ENCODE measurements at places on chromosomes 7 and 10. TPM values are rescaled to one million over a fixed set of nuclear protein-coding genes. Genes with fewer than 3 reads are reported as not detected.
A peak's percentile ranks its signal among the peaks of the same experiment; 100 is the strongest.

DNA sequence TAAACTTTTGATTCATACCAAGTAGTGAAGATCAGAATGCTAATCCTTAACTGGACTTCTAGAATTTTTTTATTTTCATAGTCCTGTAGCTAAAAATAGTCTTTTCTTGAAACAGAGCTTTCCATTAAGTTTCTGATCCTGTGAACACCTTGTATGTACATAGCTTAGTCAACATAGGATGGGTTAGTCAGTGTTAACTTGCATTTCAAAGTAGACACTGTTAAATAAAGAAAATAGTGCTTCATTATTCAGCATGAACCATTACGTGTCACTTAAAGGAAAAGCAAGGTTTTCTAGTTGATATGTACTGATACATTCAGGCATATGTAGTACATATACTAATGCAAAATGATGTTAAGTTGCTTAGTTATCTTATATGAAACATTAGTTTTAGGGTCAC is 7.5 kb upstream of the HDAC9 start:
- no peaks in the 10 kb centered on the region for H3K36me3 ChIP-seq
- no peaks in the 10 kb centered on the region for H3K4me1 ChIP-seq
- DNase-seq: no peak
- no peak overlapping the region for H3K4me3 ChIP-seq

GRCh38 chr7:88111140-88111743 is 108.6 kb downstream of the SRI start:
- no peak for DNase-seq
- no peak overlapping the region for H3K27ac ChIP-seq
- H3K27me3 ChIP-seq: no peaks in the 10 kb centered on the region

- H3K27me3 ChIP-seq: no peaks in the 10 kb centered on the region
- DNase-seq: no peak
- no peaks in the 10 kb centered on the region for H3K4me1 ChIP-seq
- no peak overlapping the region for H3K4me3 ChIP-seq
- H3K36me3 ChIP-seq: no peaks in the 10 kb centered on the region
- no peak overlapping the region for H3K27ac ChIP-seq
Measured at GRCh38 chr7:107946881-107947280, 55.9 kb downstream of the DLD start.

- no peak overlapping the region for H3K4me3 ChIP-seq
- peaks cover 11% of the 10 kb centered on the region for H3K36me3 ChIP-seq
- H3K4me1 ChIP-seq: no peaks in the 10 kb centered on the region
- H3K27ac ChIP-seq: no peak overlapping the region
- DNase-seq: no peak
Measured at GRCh38 chr7:106277976-106278375, 6.8 kb downstream of the NAMPT start.

C10orf143 gene
- 8.2 TPM for total RNA-seq

GRCh38 chr7:32153006-32153405 is 82.8 kb upstream of the PDE1C start:
- DNase-seq: no peak
- H3K27ac ChIP-seq: no peak overlapping the region
- H3K27me3 ChIP-seq: no peaks in the 10 kb centered on the region
- no peak overlapping the region for H3K4me3 ChIP-seq

DNA sequence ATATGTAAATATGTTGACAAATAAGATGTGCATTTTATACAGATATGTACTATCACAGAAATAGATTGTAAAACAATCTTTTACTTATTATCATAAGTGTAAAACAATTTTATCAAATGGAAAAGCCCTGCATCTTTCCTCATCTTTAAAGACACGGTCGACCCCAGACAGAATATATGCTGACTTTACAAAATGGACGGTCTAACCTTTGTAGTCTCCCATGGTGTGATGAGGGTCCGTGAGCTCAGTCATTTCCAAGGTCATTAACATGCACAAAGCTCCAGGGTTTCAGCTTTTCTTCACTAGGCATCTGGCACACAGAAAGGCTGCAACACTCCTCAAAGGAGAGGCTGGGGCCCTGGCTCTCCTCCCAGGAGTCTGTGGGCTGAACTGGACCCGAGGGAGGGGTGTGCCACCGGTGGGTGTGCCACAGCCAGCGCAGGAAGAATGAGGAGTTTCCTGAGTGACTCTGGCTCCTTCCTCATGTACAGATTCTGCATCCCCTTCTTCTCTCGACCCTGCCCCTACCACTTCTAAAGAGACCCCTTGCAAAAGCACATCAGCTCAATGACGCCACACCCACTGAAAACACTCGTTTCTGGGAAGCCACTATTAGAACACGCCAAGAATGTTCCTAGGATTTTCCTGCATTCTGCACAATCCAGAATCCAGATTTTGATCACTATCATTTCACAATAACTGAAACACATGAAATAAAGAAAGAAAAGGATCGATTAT is 26.2 kb upstream of the ABLIM1 start:
- no peaks in the 10 kb centered on the region for H3K27me3 ChIP-seq
- H3K4me3 ChIP-seq: no peak overlapping the region
- no peaks in the 10 kb centered on the region for H3K36me3 ChIP-seq
- no peak for DNase-seq
- no peaks in the 10 kb centered on the region for H3K4me1 ChIP-seq

GRCh38 chr7:13062631-13063030 is 375.2 kb downstream of the ARL4A start:
- no peak overlapping the region for H3K4me3 ChIP-seq
- no peaks in the 10 kb centered on the region for H3K27me3 ChIP-seq
- no peak overlapping the region for H3K27ac ChIP-seq
- no peak for DNase-seq
- no peaks in the 10 kb centered on the region for H3K36me3 ChIP-seq
- H3K4me1 ChIP-seq: no peaks in the 10 kb centered on the region

- no peak for DNase-seq
- H3K4me3 ChIP-seq: no peak overlapping the region
- H3K27ac ChIP-seq: no peak overlapping the region
- H3K36me3 ChIP-seq: no peaks in the 10 kb centered on the region
Measured at GRCh38 chr7:81499262-81500116, 270.4 kb downstream of the HGF start.

- H3K4me3 ChIP-seq: no peak within 1 kb of the TSS
- no peak within 1 kb of the TSS for H3K27ac ChIP-seq
- DNase-seq: no peak
- peaks cover 10% of the 10 kb centered on the region for H3K27me3 ChIP-seq
Measured at GRCh38 chr10:77637532-77638320, at the start of gene KCNMA1. TSS of gene KCNMA1 (minus strand) at chr10:77637808.

SPAM1 gene
- total RNA-seq: not detected

IFIT3 gene
- 12.2 TPM for total RNA-seq

GRCh38 chr10:26528048-26528447 is 89.9 kb downstream of the APBB1IP start:
- no peak overlapping the region for H3K27ac ChIP-seq
- DNase-seq: no peak
- H3K36me3 ChIP-seq: peaks cover 63% of the 10 kb centered on the region
- peaks cover 7% of the 10 kb centered on the region for H3K4me1 ChIP-seq

DNA sequence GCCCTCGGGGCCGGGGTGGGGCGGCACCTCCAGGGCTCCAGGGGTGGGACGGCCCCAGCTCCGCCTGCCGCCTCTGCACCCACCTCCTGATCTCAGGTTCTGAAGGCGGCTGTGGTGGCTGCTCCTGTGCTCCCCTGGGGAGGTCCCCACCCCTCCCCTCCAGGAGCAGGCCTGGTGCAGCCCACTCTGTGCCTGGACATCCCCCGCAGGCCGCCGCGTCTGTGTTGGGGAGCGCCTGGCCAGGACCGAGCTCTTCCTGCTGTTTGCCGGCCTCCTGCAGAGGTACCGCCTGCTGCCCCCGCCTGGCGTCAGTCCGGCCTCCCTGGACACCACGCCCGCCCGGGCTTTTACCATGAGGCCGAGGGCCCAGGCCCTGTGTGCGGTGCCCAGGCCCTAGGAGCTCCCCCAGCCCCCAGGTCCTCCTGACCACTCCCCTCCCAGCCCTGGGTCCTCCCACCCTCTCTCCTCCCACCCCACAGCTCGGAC is 5.5 kb downstream of the CYP2W1 start:
- peaks cover 17% of the 10 kb centered on the region for H3K4me1 ChIP-seq
- H3K4me3 ChIP-seq: no peak overlapping the region
- H3K27me3 ChIP-seq: peaks cover 9% of the 10 kb centered on the region
- no peak overlapping the region for H3K27ac ChIP-seq
- no peak for DNase-seq

- H3K36me3 ChIP-seq: peaks cover 44% of the 10 kb centered on the region
- H3K27ac ChIP-seq: no peak overlapping the region
- H3K4me3 ChIP-seq: no peak overlapping the region
- H3K27me3 ChIP-seq: no peaks in the 10 kb centered on the region
- peaks cover 8% of the 10 kb centered on the region for H3K4me1 ChIP-seq
- DNase-seq: no peak
Measured at GRCh38 chr10:101616415-101617101, 28.4 kb downstream of the DPCD start.

GLCCI1 gene
- total RNA-seq: 132 TPM

DNA sequence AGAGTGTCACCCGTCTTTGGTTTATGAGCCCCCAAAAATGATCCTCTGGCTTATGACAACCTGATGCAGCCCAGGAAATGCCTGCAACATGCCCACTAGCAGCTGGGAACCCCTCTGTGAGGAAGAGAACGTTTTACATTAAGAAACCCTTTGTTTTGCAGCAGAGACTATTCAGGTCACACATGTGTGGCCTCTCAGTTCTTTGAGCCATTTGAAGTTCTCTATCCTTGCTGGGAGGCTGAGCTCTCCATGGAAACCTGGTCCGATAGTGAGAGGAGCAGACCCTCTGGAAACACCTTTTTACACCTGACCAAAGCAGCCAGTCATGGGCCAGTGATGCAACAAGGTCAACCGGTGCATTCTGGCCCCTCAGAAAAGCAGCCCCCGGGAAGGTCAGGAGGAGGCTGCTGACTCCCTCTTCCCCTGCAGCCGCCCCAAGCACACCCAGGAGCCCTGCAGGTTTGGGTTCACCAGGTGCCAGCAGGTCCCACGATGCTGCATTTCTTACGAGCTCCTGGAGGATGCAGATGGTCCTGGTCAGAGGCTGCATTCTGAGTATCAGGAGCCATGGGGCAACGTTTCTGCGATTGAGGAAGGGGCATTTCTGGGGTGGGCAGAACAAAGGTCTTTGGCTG is 134.3 kb downstream of the ZMYND11 start:
- no peaks in the 10 kb centered on the region for H3K36me3 ChIP-seq
- DNase-seq: no peak
- H3K27ac ChIP-seq: no peak overlapping the region
- no peaks in the 10 kb centered on the region for H3K4me1 ChIP-seq
- no peak overlapping the region for H3K4me3 ChIP-seq
- no peaks in the 10 kb centered on the region for H3K27me3 ChIP-seq

CCL24 gene
- not detected for total RNA-seq

DNAH11 gene
- total RNA-seq: 0.09 TPM

- no peak for DNase-seq
- peaks cover 2% of the 10 kb centered on the region for H3K27me3 ChIP-seq
- H3K4me1 ChIP-seq: no peaks in the 10 kb centered on the region
- no peak overlapping the region for H3K27ac ChIP-seq
- H3K36me3 ChIP-seq: no peaks in the 10 kb centered on the region
- H3K4me3 ChIP-seq: no peak overlapping the region
Measured at GRCh38 chr10:123800289-123800688, 91.3 kb downstream of the CPXM2 start.

- H3K4me3 ChIP-seq: no peak overlapping the region
- H3K27ac ChIP-seq: no peak overlapping the region
- H3K36me3 ChIP-seq: no peaks in the 10 kb centered on the region
- H3K4me1 ChIP-seq: no peaks in the 10 kb centered on the region
Measured at GRCh38 chr10:32169556-32169955, 113.3 kb upstream of the KIF5B start.

VAX1 gene
- not detected for total RNA-seq

DNA sequence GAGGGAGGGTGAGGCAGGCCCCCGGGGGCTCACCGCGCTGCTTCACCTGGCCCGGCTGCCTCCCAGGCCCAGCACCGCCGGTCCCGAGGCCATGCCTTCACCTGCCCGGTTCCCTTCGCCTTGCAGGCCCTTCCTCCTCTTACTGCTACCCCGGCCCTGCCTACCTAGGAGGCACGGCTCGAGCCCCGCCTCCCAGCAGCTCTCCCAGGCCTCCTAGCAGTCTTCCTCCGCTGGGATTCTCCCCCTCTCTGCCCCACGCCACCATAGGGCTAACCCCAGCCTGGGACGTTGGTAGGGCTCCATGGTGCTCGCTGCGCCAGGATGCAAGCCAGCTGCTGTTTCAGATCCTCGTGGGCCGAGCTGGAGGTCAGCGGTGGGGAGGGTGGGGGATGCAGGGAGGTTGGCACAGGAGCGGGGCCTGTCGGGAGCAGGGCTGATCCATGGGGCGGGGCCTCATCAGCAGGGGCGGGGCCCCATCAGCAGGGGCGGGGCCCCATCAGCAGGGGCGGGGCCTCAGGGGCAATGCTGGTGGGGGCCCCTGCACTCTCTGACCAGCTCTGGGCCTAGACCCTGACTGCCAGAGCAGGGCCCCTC is 63.3 kb downstream of the RASGEF1A start:
- H3K4me1 ChIP-seq: peaks cover 40% of the 10 kb centered on the region
- no peak overlapping the region for H3K27ac ChIP-seq
- H3K36me3 ChIP-seq: peaks cover 17% of the 10 kb centered on the region
- DNase-seq: peak; percentile 22
- no peaks in the 10 kb centered on the region for H3K27me3 ChIP-seq
- H3K4me3 ChIP-seq: no peak overlapping the region

DNA sequence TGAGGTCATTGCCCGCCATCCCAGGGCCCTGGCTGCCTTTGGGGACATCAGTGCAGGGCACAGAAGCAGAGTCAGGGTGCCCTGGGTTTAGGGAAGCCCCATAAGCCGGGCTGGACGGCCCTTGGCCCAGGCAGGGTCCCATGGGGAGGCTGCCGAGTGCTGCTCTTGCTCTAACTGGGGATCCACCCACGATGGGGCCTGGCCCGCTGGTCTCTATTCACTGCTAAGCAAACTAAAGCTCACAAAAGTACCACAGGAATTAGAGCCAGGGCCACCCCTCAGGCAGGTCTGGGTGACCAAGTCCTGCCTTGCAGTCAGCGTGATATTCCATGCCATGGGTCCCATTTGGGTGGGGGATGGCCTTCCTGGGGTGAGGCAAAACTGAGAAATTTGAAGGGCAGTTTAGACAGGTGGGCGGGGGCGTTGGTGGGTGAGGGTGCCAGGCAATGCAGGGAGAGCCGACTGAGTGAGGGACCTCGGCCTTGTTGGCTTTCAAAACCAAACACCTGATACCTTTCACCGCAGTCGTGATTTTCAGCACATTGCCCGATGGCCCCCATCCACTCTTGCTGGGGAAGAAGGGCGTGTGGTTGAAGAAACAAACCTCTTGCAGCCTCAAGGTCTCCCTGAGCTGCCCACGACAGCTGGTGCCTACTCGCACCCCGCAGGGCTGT is 92.8 kb upstream of the PPIF start:
- H3K4me1 ChIP-seq: peaks cover 92% of the 10 kb centered on the region
- no peak overlapping the region for H3K4me3 ChIP-seq
- peak overlapping the region; percentile 11 for H3K27ac ChIP-seq

GRCh38 chr10:115944538-115944937 is 328.5 kb downstream of the GFRA1 start:
- H3K4me3 ChIP-seq: no peak overlapping the region
- no peaks in the 10 kb centered on the region for H3K27me3 ChIP-seq
- no peaks in the 10 kb centered on the region for H3K4me1 ChIP-seq

CUZD1 gene
- total RNA-seq: 0.78 TPM

All from natural killer cell (primary cell).